ENCODE measurements at places on chromosomes 5 and 9. TPM values are rescaled to one million over a fixed set of nuclear protein-coding genes. Genes with fewer than 3 reads are reported as not detected.

DNA sequence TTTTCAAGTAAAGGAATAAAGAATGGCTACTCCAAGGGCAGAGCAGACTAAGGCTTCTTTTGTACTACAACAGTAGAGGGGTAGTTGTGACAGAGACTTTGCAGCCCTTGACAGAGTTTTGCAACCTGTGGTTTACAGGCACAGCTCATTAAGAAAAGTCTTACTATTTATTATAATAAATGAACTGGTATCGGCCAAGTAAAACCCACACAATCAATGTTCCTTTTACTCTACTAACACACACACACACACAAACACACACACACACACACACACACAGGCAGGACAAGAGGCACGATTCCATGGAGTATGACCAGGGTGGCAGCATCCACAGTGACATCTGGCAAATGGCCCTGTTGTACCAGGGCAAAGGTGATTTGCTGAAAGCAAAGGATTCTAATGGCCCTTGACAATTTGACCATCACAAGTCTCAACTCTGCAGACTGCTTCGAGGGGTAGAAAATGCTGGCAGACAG, 59.1 kb upstream of the GOLPH3 start:
- no peak for ATAC-seq

QRFP gene
- not detected for total RNA-seq

GRCh38 chr9:87650611-87651295, 75.2 kb upstream of the CTSL start:
- no peak for ATAC-seq

- no peak for ATAC-seq
These were observed 35.7 kb downstream of the SLC6A3 start for GRCh38 chr5:1409381-1410110.
